ENCODE measurements at places on chromosomes 13 and 19.
A peak's percentile ranks its signal among the peaks of the same experiment; 100 is the strongest.

DNA sequence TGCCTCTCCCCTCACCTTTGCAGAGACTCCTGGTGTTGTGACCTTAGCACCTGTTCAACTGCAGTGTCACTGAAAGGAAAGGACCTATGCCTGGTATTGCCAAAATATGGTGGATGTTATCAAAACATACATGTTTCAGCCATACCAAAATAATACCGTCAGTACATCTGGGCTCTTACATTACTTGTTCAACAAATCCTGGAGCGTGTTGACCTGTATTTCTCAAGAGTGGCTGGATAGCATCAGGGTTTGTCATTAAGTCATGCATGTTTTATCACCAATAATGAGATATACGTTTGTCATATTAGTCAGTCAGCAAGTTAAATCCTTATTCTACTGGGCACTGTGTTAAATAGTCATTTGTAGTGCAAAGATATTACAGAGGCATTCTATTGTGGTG is 290.8 kb downstream of the SHISA2 start:
- no peak for DNase-seq

- no peak for DNase-seq
These were observed 11.2 kb upstream of the ERVV-1 start for GRCh38 chr19:53002479-53002878.

GRCh38 chr13:28220166-28220565 is 81.8 kb downstream of the PAN3 start:
- DNase-seq, result no peak

- DNase-seq, result no peak
These were observed 5.1 kb downstream of the REEP6 start for GRCh38 chr19:1495799-1496713.

GRCh38 chr13:52950436-52950956 is 78.1 kb upstream of the OLFM4 start:
- DNase-seq, result peak; percentile 30

GRCh38 chr19:13400296-13400695 is 106.0 kb downstream of the CACNA1A start:
- DNase-seq, result no peak

DNA sequence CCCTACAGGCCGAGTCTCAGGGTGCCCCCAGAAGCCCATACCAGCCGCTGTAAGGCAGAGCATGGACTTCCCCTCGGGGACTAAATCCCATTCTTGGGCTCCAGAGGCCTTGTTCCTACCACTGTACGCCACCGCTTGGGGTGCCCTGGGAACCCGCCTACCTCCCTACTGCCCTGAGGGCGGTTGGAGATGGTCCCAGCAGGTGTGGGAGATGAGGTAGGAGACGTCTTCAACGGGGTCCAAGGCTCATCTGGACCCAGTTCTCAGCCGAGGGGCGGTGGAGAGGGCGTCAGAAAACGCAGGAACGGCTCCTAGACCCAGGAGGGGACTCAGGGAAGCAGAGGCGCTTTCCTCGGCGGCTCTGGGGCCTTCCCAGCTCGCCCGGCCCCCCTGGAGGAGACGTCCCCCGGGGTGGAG is 833 bp upstream of the ZIK1 start:
- no peak for DNase-seq

DNA sequence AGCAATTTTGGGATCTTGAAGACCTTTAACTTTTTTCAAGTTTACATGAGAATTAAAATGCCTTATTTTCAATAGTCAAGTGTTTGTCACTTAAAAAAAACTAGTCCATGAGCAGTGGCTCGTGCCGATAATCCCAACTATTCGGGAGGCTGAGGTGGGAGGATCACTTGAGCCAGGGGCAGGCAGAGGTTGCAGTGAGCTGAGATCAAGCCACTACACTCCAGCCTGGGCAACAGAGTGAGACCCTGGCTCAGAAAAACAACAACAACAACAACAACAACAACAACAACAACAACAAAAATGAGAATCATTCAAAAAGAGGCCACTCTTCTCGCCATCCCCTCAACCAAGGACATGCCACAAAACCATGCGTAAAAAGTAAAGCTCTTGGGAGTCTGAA is 5.7 kb downstream of the FOXO1 start:
- no peak for DNase-seq

- DNase-seq, result no peak
These were observed 470.7 kb downstream of the ZNF536 start for GRCh38 chr19:30842926-30843325.

DNA sequence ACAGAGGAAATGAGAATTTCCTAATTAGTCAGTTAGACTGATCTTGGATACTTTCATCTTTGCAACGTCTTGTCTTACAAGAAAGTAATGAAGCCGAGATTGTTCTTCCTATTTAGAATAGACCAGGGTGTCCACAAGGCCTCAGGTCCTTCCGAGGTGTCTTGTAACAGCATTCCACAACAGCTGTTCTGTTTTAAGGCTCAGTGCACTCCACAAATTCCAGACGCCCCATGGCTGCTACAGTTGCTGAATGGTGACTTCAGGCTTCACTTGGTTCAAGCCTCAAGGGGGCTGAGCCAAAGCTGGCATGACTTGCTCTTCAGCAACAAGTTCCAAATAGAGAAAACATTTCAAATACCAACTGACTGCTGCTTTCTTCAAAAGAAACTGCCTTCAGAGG is 143.4 kb downstream of the SHISA2 start:
- DNase-seq, result no peak

- no peak for DNase-seq
These were observed 121.0 kb upstream of the LSM14A start for GRCh38 chr19:34051255-34051654.

- DNase-seq, result peak; percentile 16
These were observed 23.2 kb upstream of the CPAMD8 start for GRCh38 chr19:17049711-17050280.

DNA sequence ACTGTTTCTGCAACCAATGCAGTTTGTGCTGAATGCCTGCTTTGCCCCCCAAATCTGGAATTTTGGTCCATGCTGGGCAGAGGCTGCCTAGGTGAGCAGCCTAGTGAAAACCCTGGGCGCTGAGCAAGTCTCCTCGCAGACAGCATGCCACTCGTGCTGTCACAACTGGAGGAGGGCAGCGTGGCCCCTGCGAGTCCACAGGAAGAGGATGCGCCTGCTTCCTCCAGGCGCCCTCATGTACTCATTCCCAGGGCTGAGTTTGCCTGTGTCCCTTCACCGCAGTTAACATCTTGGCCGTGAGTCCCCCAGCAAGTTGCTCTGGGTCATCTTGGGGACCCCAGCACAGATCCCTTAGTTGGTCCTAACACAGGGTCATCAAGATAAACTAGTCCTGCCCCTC is 26.2 kb upstream of the TMEM160 start:
- DNase-seq, result no peak

DNA sequence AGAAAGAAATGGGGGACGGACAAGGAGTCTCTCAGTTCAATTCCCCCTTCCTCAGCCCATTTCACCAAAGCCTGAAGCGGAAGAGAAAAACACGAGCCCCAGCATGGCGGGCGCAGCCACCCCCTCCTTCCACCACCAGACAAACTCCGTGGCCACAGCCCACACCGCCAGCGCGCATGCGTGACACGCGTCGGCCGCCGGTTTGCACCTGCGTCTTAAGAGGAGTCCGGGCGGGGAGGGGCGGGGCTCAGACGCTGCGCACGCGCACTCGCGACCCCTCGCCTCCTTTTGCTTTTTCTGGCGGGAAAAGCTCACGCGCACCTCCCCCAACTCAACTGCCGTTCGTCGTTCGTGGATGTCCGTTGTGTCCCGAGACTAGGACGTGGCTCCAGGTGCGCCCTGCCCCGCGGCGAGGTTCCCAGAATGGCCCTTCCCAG is at the start of gene KASH5:
KASH5 (plus strand) TSS at position 314 of the 437 bp plus-strand sequence. CDS start 2,635 bp downstream, outside the sequence.
- DNase-seq, result peak; percentile 83

- no peak for DNase-seq
These were observed 60.3 kb downstream of the CRYL1 start for GRCh38 chr13:20465218-20465879.

DNA sequence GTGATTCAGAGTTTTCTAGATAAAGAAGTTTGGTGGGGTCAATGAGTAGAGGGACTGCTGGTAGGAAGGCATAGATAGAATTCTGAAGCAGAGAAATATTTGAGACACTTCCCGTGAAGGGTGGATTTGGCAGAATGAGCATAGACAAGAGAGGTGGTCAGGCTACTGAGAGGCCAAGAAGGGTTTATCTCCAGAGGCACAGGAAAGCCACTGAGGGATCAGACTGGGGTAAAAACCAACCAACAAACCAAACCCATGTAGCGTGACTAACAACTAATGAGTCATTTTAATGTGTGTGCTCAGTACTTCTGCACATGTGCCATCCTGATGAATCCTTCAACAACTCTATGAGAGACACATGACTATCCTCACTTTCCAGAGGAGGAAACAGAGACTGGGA is 60.0 kb upstream of the SERP2 start:
- DNase-seq, result peak; percentile 69

GRCh38 chr19:41604831-41605230 is 22.0 kb downstream of the CEACAM4 start:
- no peak for DNase-seq

GRCh38 chr13:60356970-60357369 is 40.0 kb upstream of the TDRD3 start:
- DNase-seq, result peak; percentile 13

DNA sequence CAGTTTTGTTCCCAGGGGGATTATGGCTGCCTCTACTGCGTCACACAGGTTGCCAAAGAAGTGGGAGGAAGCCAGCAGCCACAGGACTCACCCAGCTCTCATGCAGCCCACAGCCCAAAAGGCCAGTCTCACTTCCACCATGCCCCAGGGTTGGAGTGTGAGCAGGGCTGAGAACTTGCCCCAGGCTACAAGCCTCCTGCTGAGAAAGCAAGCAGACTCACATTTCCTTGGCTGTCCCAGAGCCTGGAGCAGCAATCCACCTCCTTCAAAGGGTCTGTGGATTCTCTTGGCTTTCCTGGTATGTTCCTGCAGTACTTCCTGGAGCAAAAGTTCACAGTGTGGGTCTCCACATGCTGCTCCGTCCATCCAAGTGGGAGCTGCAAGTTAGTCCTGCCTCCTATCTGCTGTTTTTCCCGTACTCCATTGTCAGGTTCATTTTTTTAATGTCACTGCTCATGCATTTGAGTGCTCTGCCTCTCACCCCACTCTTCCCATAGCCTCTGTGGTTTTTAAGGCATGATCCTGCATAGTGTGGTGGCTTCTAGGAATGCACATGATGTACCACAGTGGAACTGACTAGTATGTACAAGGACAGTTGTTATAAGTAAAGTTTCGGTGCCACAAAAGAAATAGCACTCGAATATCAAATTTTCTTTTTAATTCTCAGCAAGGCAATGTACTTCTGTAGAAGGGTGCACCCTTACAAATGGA is 56.2 kb upstream of the ARHGEF7 start:
- no peak for DNase-seq

- DNase-seq, result no peak
These were observed 10.6 kb downstream of the ERVV-2 start for GRCh38 chr19:53055117-53055516.

GRCh38 chr19:50814883-50815282 is 8.7 kb downstream of the KLK1 start:
- no peak for DNase-seq

DNA sequence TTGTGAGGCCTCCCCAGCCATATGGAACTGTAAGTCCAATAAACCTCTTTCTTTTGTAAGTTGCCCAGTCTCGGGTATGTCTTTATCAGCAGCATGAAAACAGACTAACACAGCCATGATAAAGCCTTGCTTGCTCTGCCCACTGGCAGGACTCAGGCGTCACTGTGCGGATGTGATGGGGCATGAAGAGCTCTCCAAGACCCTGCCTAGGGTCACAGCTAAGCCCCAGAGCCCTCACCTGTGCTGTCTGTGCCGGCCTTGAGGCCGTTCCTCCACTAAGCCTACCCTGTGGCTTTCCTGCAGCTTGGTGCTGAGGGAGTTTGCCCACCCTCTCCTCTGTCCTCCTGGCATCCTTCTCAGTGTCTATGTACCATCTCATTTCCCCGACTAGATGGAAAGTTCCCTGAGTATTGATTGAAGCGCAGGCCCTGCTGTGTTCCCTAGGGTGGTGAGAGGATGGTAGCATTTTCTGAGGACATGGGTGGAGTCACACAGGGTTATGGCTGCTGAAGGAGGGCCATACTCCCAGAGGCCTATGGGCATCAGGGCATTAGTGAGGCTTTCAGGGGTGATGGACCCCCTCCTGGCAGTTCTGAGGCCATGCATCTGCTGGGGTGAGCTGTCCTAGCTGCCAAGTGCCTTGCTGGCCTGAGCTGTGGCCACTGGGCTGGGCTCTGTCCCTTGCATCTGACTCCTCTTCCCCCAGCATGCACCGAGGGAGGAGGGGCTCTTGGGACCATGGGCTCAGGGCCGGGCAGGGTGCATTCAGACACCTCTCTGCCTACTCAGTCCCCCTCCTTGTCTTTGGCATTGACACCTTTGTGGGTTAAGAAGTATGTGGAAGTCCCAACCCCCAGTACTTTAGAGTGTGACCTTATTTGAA is 75.3 kb downstream of the TEX29 start:
- no peak for DNase-seq

DNA sequence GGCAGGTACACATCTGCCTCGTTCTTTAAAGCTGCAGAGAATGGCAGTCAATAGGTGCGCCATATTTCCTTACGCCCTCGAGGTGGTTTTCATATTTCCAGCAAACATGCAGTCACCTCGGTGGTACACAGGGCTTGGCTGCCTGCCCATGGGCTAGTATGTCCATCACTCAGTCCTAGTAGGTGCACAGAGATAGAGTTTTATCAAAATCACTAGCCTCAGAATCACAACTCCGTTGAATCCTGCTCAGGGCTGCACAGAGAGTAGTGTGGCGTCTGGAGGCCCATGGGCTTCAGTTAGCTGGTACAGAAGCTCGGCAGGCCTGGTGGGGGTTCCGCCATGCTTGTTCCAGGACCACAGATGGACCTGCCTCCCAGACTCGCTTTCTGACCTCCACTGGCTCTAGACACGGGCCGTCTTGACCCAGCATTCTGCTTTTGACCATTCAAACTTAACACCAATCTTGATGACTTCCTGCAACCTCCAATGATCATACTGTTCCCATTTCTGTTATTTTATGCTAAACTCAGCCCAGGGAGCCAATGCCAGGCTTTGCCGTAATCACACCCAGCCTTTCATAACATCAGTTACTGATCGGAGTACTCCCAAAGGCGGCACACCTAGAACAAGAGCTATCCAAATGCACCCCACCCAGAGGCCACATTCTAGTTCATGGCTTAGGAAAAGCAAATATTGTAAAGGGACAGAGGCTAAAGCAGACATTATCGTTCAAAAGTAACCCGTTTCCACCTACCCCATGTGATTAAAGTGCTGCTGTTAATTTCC is 120.4 kb downstream of the RAB20 start:
- no peak for DNase-seq

GRCh38 chr13:113947311-113948033 is 26.4 kb downstream of the C13orf46 start:
- DNase-seq, result peak; percentile 24

DNA sequence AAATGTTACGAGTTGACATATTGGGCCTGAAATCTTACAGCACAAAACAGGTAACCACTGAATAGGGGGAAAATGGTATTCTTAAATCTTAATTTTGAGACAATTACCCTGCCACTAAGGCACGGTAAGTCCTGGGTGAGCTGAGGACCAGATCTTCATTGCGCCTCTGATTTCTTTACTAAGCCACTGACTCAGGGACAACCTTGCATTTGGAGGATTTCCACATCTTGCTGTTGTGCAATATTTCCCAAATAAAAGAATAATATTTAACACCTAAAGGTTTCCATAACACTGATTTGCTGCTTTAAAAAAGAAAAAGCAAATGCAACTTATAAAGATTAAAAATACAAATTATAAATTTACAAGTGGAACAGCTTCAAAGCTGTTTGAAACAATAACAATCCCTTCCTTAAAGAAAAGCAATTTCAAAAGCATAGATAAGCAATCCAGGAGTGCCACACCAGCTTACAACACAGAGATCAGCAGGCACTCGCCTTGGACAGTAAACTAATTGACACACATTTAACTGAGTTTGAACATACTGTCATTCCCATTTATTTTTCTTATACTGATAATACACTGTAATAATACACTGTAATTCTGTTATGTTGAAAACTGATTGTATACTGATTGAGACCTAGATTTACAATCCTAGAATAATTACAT is 79.6 kb upstream of the DOCK9 start:
- no peak for DNase-seq

Measured in suppressor macrophage treated with lipopolysaccharide for 4 hours (primary cell).